Stimulated activated naive B cell treated with anti-CD40 and anti-IgM and Interleukin-4, amounts not matched to agents 10 μg/mL and 1 μg/mL and 100 μg/mL, for 72 hours (primary cell): ENCODE measurements at places on chromosomes 5 and 9.

DNA sequence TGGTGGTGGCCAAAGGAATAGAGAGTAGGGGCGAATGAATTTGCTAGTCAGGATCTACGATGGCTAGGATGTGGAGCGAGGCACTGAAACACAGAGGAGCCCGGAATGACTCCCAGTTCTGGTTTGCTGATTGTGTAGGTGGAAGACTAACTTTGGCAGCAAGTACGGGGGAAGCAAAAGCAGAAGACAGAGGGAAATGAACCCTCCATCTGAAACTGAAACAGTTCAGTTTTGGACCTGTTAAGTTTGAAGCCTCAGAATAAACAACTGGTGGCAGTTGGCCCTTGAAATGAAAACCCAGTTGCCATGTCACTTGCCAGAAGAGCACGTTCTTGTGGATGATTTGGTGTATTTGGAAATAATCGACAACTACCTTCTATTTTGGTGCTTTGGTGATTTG lies 15.4 kb upstream of the SMIM15 start:
- DNase-seq, result no peak

GRCh38 chr5:59565551-59565950 lies 328.0 kb downstream of the PDE4D start:
- DNase-seq, result no peak

DNA sequence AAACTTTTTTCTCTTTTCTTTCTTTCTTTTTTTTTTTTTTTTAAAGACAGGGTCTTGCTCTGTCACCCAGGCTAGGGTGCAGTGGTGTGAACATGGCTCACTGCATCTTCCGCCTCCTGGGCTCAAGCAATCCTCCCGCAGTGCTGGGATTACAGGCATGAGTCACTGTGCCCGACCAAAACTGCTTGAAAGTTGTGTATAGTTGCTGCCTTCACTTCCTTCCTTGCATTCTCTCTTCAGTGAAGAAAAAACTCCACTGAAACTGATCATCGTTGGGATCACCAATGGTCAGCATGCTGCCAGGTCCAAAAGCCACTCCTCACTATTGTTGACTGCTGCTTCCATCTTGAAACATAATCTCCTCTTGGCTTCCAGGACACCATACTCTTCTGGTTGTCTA lies 66.6 kb upstream of the CTNNA1 start:
- DNase-seq, result no peak

DNA sequence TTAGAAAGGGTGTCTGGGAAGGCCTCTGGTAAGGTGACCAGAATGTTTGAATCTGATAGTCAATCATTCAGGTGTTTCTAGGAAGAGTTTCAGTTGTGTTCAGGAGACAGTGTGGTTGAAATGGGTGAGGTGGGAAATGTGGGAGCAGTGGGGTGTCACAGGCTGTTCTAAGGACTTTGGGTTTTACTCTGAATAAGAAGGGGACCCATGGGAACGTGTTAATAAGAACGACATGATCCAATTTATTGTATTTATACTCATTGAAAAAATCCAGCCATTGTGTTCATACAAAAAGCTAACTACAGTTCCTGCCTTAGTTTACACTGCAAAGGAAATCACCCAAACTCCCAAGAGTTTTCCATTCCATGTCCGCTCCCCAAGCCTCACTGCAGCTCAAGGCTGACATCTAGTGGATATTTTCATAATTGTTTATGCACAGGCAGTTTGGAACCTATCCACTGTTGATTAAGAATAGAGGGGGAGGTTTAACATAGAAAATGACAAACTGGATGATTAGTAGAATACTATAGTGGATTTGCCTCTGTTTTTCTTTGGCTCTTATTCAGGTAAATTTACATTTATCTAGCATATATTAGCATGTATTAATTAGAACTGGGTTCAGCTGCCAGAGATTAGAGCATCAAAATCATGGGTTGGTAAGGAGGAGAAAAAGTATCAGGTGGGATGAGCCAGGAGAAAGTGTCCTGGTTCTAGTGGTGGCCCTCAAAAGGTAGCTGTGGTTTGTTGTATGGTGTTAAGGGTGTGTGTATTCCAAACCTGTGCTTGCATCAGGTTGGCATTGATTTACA lies 17.7 kb downstream of the CAVIN4 start:
- DNase-seq, result no peak

- no peak for DNase-seq
Measured at GRCh38 chr5:127963233-127963632, 120.3 kb upstream of the SLC12A2 start.
